Osteoblast (primary cell): ENCODE measurements at places on chromosomes 12 and 14. TPM values are rescaled to one million over a fixed set of nuclear protein-coding genes. Genes with fewer than 3 reads are reported as not detected.

The OR4E2 gene
- not detected in 2 replicates for total RNA-seq

The PZP gene
- not detected in 2 replicates for total RNA-seq

The DEGS2 gene
- 0.29 and 0.36 TPM in 2 replicates for total RNA-seq

The ZDHHC22 gene
- not detected in 2 replicates for total RNA-seq

The SMCO2 gene
- 0.72 and 0.88 TPM in 2 replicates for total RNA-seq

The RAB15 gene
- 4.0 and 4.1 TPM in 2 replicates for total RNA-seq
